ENCODE measurements at places on chromosomes 3 and 15.

- DNase-seq, result no peak
Measured at GRCh38 chr3:119175872-119176756, 2.7 kb downstream of the UPK1B start.

DNA sequence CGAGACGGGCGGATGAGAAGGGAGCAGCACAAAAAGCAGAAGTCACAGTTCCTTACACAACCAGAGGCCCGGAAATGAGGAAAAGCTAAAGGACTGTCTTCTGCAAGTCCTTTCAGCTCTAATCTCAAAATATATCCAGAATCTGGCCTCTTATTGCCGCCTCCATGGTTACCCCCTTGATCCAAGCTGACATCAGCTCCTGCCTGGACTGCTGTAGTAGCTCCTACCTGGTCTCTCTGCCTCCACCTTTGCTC is 324.0 kb upstream of the ROPN1 start:
- DNase-seq, result no peak

DNA sequence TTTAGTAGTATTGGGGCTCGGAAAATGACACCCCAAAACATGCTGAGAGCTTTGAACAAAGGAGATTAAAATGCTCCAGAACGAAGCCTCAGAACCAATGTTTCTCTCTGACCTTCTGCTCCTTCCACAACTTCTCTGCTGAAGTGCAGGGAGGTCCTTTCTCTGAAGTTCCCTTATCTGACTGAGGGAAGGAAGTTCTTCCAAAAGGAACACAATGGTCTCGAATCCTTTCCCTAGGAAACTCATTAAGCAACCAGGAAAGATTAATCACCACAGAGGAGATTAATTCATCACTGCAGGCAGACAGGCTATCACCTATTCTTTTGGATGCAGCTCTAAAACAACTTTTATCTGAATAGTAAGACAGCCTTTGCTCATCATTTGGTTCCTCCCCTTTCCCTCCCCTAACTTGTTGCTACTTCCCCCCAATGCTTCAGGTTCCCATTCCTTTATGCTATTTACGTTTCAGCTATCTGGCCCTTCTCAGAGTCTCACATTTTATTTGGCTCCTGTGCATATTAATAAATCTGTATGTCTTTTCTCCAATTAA is 18.2 kb upstream of the WDR49 start:
- DNase-seq, result no peak

DNA sequence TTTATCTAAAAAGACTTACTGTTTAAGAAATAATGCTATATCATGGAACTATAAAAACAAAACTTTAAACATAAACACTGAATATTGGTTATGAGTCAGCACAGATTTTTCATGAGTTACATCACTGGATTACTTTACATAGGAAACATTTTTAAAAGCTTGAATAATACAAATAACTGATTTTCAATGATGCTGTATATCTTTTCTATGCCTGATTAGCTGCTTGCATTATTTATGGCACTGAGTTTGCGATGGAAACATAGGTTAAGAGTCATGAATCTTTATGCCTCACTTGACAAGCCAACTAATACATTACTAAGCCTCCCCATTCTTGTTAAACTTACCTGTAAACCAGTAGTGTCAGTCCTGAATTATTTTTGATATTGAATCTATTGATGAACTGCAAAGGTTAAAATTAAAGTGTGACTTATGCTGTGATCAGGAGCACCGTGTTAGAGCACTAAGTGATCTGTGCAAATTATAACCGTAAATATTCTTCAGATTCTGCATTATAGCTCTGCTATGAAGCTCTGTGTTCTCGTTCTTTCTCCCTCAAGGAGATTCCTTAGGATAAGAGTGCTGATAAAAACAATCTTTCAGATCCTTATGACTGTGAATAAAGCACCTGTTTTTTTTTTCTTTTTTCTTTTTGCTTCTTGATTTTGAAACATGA is 437.3 kb upstream of the BCHE start:
- DNase-seq, result no peak

- DNase-seq, result no peak
Measured at GRCh38 chr3:167394003-167394402, 13.9 kb upstream of the ZBBX start.

DNA sequence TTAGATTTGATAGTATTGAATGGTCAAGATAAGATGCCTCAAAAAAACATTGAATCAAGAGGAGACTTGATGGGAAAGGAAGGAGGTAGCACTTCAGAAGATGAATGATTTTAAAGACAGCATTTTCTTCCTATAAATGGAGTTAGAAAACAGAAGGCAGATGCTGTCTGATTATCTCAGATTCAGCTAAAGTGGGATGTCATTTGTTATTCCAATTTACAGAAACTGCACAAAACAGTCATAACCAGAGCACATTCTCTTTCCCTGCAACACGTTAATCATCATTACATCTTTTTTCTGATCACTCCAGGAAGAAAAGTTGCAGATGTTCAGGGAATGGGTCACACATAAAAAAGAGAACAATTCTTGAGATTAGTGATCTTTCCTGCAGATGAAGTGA is 1141.8 kb downstream of the SI start:
- no peak for DNase-seq

- no peak for DNase-seq
Measured at GRCh38 chr3:17631609-17632008, 110.8 kb downstream of the TBC1D5 start.

- no peak for DNase-seq
Measured at GRCh38 chr15:62119874-62120273, 45.2 kb downstream of the C2CD4B start.

DNA sequence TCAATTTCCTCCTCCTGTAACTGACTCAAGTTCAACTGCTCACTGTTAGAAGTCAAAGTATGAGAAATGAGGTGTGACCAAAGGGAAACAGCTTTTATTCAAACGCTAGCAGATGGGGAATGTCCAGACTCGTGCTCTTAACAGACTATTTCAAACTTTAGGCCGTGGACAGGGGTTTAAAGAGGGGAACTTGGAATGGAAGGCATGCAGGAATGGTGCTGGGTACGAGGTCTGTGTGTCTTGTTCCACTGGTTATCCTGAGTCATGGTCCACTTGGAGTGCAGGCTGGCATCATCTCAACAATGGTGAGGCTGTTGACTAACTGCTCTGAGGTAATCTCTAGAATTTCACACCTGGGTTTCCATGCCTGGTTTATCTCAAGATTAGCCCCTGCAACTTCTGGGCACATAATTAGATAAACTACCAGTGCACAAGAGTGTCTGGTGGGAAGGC is 22.9 kb upstream of the DNAAF4 start:
- no peak for DNase-seq

DNA sequence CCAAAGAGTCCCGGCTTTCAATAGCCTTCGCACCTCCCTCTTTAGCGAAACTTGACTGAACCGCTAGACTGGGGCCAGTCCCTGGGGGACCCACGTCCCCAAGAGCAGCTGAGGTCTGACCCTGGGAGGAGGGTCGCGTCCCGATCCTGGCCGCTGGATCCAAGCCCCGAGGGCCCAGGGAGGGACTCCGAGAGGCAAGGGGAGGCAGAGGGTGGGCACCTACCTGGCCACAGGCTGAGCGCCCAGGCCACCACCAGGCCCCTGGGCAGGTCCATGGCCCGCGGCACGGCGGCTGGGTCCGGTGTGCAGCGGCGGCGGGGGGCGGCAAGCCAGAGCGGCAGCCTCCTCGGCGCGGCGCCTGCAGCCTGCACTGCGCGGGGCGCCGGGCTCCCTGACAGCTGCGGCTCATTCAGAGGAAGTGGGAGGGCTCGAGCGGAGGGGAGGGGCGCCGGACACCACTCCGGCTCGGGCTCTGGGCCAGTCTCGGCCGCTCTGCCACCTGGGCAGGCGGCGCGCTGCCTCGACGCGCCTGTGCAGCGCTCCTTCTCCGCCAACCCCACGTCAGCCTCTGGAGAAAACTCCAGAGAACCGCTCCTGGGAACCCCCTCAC is at the start of gene ITGA11:
Gene ITGA11, minus strand, starts transcription at position 372 of the 610 bp plus-strand sequence. Its CDS starts 97 bp downstream, at position 275.
- DNase-seq, result no peak

DNA sequence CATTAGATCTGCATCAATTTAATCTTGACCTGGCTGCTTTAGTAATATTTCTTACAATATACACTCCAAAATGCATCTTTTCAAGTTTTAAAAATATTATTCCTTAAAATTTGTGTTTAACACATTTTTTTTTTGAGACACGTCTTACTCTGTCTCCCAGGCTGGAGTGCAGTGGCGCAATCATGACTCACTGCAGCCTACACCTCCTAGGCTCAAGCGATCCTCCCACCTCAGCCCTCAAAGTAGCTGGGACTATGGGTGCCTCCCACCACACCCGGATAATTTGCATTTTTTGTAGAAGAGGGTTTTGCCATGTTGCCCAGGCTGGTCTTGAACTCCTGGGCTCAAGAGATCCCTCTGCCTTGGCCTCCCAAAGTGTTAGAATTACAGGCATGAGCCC is 73.6 kb downstream of the ETV5 start:
- DNase-seq, result no peak
